ENCODE measurements at places on chromosomes 7 and 10.

GRCh38 chr7:21256310-21256877 is 171.5 kb upstream of the SP4 start:
- no peak for DNase-seq

GRCh38 chr10:70121281-70121949 is 11.2 kb downstream of the AIFM2 start:
- no peak for DNase-seq

GRCh38 chr10:22681783-22682183 is 32.6 kb downstream of the PIP4K2A start:
- no peak for DNase-seq

GRCh38 chr7:101089876-101090275 is 4.6 kb downstream of the TRIM56 start:
- no peak for DNase-seq

- DNase-seq: peak; percentile 17
Observed at GRCh38 chr7:5210751-5211338, 20.8 kb downstream of the WIPI2 start.

GRCh38 chr10:89741126-89741762 is 39.9 kb downstream of the KIF20B start:
- no peak for DNase-seq

GRCh38 chr7:116249969-116250553 is 39.7 kb downstream of the TES start:
- DNase-seq: no peak

GRCh38 chr7:124761164-124761715 is 4.4 kb downstream of the GPR37 start:
- DNase-seq: no peak

DNA sequence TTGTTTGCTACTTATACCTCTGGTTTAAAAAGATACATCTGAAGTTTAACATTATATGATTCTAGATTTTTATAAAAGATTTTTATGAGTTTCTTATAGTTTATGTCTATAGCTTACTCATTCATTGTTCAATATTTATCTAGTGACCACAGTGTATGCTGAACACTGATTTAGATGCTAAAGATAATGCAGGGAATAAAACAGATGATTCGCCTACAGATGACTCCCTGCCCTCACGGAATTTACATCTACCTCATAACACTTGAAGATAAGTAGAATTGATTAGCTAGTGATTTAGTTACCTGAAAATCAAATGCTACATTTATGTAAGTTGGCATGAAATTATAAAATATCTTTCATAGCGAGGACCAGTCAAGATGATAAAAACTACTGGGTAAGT is 105.8 kb downstream of the HIPK2 start:
- DNase-seq: no peak

DNA sequence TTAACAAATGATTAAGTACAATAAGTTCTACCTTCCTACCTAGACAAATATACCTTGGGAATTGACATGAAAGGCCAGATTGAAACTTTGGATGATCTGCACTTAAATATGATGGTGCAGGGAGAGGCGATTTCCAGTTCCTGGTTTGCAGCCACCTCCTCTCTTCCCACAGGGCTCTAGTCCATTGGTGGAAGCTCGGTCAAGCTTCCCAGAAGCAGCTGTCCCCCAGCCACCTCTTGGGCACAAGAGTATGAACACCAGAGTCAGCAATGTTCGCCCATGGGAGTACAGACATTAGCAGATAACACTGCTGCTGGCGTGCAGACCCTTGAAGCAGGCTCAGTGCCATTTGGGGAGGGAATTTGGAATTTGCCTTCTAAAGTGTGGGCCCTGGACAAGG is 1.5 kb upstream of the CPVL start:
- DNase-seq: no peak

GRCh38 chr7:39923091-39923490 is 27.0 kb upstream of the CDK13 start:
- DNase-seq: no peak

GRCh38 chr7:120718361-120718760 is 139.6 kb downstream of the TSPAN12 start:
- DNase-seq: no peak
